Caco-2 (cell line): ENCODE measurements at places on chromosomes 16 and 17. TPM values are rescaled to one million over a fixed set of nuclear protein-coding genes. Genes with fewer than 3 reads are reported as not detected.

DNA sequence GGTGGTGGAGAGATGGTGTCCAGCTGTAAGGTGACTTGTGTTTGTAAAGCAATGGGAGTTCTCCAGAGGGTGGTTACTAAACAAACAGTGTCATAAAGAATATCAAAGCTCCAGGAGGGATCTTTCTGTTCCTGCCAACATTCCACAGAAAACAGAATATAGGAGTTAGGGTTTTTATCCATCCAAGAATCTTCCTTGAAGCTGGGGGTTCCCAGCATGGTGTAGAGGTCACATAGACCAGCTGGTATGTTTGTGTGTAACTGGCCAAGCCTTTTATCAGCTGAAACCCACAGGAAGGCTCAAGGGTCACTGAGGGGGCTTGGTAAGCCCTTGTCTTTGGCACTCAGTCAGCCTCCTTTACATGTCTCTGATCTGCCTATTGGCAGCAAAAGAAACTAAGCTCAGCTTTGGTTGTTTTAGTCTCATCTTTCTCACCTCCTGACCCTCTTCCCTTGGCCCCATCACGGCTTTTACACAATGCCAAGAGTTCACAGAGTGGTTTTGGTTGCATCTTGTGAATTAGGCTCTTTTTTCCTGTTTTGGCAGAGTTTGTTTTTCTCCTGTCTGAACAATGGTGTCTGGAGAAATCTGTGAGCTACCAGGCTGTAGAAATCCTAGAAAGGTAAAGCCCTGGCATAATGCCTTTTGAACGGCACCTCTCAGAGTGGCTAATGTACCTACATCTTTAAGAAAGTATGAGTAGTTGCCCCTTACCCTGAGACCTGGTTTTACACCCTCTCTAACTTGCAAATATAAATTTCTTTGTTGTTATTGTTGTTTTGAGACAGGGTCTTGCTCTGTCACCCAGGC is 4.6 kb downstream of the CNTD1 start:
- no peaks in the 10 kb centered on the region for H3K36me3 ChIP-seq
- no peak overlapping the region for H3K4me3 ChIP-seq
- peaks cover 24% of the 10 kb centered on the region for H3K4me1 ChIP-seq
- H3K27me3 ChIP-seq = no peaks in the 10 kb centered on the region
- DNase-seq = no peak

- peak overlapping the region; percentile 65 for H3K4me3 ChIP-seq
- no peaks in the 10 kb centered on the region for H3K27me3 ChIP-seq
- peaks cover 3% of the 10 kb centered on the region; the same call in 1 of the 2 replicates for H3K4me1 ChIP-seq
- H3K27ac ChIP-seq = no peak overlapping the region
- no peak for DNase-seq
Measured at GRCh38 chr16:727291-727977, 528 bp downstream of the HAGHL start.

GRCh38 chr16:46763147-46763546 is 15.0 kb upstream of the MYLK3 start:
- no peak for DNase-seq
- no peaks in the 10 kb centered on the region for H3K4me1 ChIP-seq
- H3K4me3 ChIP-seq = no peak overlapping the region

- H3K4me1 ChIP-seq = peaks cover 44% of the 10 kb centered on the region
- no peak overlapping the region for H3K4me3 ChIP-seq
- no peaks in the 10 kb centered on the region for H3K36me3 ChIP-seq
- no peaks in the 10 kb centered on the region for H3K27me3 ChIP-seq
- H3K27ac ChIP-seq = no peak overlapping the region
Measured at GRCh38 chr17:19720631-19721426, 4.4 kb upstream of the SLC47A2 start.

DNA sequence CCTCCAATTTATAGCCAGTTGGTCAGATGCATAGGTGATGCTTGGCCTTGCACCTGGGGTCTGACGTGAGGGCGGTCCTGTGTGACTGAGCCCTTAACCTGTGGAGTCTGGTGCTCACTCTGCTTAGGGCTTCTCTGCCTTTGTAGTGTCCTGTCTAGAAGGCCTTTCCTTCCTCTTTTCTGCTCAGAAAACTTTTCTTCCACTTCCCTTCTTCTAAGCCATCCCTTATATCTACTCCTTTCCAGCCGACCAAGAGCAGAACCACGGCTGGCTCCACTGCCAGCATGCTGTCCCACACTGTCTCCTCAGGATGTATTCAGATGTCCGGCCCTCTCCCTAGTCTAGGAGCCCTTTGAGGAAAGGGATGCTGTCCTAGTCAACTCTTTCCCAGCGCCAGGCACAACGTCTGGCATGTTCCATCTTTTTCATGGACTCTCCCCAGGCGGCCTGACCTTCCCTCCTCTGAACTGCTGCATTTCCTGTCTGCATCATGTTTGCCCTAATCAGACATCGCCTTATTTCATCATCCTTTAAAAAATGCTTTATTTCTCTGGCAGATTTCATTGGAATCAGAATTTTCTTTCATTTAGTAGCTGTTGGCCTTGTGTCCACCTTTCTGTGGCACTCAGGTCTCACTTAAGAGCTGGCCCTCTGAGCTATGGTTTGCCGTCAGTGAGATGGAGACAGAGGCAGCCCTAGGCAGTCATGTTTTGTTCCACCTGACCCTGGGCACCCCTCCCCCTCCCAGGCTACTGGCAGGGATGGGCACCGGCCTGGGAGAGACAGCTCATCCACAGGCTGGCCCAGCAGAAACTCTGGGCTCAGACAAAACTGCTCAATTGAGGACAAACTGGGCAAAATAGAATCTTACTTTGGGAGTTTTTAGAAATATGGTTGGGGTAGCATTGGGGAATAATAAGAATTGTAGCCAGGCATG is 15.5 kb upstream of the BRCA1 start:
- no peaks in the 10 kb centered on the region for H3K27me3 ChIP-seq
- no peaks in the 10 kb centered on the region; the same call in 1 of the 2 replicates for H3K36me3 ChIP-seq
- no peak overlapping the region for H3K4me3 ChIP-seq
- no peak overlapping the region for H3K27ac ChIP-seq

DNA sequence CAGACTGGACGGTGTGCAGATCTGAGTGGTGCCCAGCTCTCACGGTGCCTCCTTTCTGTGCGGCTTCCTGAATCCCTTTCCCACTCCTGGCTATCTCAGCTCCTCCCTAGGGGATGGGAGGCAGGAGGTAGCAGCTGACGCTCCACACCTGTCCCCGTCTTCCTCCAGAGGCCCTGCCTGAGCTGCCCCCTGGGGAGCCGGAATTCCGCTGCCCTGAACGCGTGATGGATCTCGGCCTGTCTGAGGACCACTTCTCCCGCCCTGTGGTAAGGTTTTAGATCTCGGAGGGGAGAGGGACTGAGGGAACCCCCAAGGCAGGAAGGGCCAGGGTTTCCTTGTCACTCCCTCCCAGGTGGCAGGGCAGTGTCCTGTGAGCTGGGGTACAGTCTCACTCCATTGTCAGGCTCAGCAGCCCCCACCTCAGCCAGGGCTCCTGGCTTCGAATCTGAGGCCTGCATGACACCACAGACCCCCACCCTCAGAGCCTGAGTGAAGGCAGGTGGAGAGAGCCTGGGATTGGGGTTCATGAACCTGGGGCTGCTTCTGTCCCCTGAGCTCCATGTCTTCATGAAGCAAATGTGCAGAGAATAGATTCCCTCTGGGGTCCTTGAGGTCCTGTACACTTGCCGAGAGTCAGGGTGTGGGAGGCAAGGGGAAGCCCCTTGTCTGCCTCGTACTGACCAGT is 6.6 kb downstream of the DEF8 start:
- H3K4me1 ChIP-seq = no peaks in the 10 kb centered on the region
- H3K27me3 ChIP-seq = no peaks in the 10 kb centered on the region
- peaks cover 1% of the 10 kb centered on the region; the same call in 1 of the 2 replicates for H3K36me3 ChIP-seq
- no peak for DNase-seq
- no peak overlapping the region for H3K27ac ChIP-seq

GRCh38 chr17:35164716-35165115 is 17.1 kb downstream of the UNC45B start:
- no peaks in the 10 kb centered on the region; the same call in 1 of the 2 replicates for H3K27me3 ChIP-seq
- 0 out of 2 replicates have a peak, but pooled peaks cover 4% of the 10 kb centered on the region for H3K4me1 ChIP-seq
- DNase-seq = no peak
- H3K4me3 ChIP-seq = no peak overlapping the region

GRCh38 chr17:57486882-57487301 is 230.6 kb downstream of the MSI2 start:
- DNase-seq = no peak
- H3K36me3 ChIP-seq = no peaks in the 10 kb centered on the region
- no peak overlapping the region for H3K27ac ChIP-seq
- H3K4me3 ChIP-seq = no peak overlapping the region
- peaks cover 7% of the 10 kb centered on the region; the same call in 1 of the 2 replicates for H3K4me1 ChIP-seq

DNA sequence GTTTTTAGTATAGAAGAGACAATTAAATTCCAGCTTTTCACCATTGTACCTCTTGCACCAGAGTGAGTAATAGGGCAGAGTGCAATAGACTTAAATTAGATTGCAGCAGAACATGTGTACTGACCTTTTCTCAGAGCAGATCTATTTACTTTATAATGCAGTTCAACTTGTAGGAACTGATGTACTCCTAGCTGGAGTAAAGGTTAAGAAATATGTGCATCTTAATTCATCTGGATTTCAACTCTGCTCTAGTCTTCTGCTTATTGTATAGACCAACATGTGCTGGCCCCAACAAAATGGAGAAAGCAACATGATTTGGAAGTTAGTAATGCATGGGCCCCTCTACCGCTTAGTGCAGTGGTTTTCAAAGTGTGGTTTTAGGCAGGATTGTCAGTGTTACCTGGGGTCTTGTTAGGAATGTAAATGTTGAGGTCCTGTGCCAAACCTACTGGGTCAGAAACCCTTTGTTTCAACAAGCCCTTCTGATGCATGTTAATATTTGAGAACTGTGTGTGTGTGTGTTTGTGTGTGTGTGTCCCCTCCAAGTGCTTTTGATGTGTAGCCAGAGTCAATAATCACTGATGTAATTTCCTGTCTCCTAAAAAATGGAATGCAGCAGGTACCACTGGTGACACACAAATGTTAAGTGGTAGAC is 138.6 kb downstream of the TOX3 start:
- H3K36me3 ChIP-seq = no peaks in the 10 kb centered on the region
- no peak for DNase-seq
- H3K4me1 ChIP-seq = no peaks in the 10 kb centered on the region
- no peak overlapping the region for H3K27ac ChIP-seq

- DNase-seq = no peak
- H3K27me3 ChIP-seq = no peaks in the 10 kb centered on the region
- H3K4me1 ChIP-seq = peaks cover 15% of the 10 kb centered on the region
- H3K27ac ChIP-seq = no peak within 1 kb of the TSS
- H3K4me3 ChIP-seq = no peak within 1 kb of the TSS
- no peaks in the 10 kb centered on the region for H3K36me3 ChIP-seq
Measured at GRCh38 chr17:76537578-76538280, at the start of gene CYGB. Gene CYGB, minus strand, starts transcription at chr17:76537709. Its CDS starts 167 bp downstream, at chr17:76537542.

DNA sequence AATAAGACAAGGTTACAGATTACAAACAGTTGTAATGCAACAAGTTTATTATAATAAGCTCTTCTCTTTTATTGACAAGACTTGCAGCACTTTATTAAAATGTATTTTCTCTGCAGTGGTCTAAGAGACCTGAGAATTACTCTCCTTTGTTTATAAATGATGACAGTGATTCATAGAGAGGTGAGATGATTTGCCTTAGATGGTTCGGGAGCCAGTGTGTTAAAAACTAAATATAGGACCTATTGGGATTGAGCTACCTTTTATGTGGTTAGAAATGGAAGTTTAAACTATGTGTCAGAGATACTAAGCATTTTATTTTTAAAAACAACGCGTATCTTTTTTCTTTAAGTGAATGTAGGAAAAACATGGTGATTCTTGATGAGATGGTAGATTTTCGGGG is 2.9 kb upstream of the KRTAP3-3 start:
- peaks cover 6% of the 10 kb centered on the region; the same call in 1 of the 2 replicates for H3K4me1 ChIP-seq
- H3K4me3 ChIP-seq = no peak overlapping the region
- H3K27me3 ChIP-seq = no peaks in the 10 kb centered on the region
- no peak overlapping the region for H3K27ac ChIP-seq
- no peaks in the 10 kb centered on the region for H3K36me3 ChIP-seq

DNA sequence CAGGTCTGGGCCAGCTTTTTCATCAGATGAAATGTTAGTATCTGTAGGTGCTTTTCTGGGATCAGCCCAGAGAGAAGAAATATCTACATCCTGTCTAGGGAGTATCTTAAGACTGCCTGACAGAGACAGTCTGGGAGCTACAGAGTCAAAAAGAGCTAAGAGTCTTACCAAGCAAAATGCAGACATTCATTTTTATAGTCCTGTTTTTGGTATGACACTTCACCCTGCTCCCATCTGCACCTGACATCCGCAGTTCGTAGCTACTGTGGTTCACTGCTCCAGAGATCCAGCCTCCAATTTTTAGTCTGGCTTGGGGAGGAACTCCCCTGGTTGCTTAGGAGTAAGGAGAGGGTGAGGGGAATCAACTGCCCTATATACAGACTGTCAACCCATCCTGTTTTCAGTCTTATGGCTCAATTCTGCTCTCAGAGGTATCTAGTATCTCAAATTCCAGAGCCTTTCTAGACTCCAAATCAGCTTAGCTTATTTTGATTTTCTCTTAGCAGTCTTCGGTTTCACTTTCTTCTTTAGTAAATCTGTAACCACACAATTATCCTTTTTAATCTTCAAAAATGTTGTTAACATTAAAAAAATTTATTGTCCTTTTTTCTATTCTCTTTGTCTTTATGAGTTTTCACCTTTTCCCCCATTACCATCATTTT is 97.8 kb downstream of the TMEM100 start:
- no peaks in the 10 kb centered on the region; the same call in 1 of the 2 replicates for H3K27me3 ChIP-seq
- no peak overlapping the region for H3K27ac ChIP-seq
- H3K4me1 ChIP-seq = no peaks in the 10 kb centered on the region

DNA sequence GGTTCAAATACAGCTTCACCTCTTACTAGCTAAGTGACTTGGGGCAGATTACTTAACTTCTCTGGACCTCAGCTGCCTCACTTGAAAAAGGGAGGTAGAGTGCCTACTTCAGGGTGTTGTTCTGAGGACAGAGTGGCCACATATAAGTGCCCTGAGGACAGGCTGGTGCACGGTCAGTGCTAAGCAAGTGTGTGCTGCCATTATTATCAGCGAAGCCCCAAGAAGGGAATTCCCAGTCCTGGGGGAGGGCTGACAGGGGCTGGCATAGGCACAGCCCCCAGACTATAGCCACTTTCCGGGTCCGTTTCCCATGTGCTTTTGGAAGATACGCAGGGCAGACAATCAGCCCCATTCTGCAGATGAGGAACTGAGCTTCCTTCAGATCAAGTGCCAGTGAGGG is 2.5 kb downstream of the ZBTB4 start:
- no peak for DNase-seq
- peaks cover 23% of the 10 kb centered on the region for H3K4me1 ChIP-seq
- H3K27me3 ChIP-seq = no peaks in the 10 kb centered on the region
- H3K36me3 ChIP-seq = no peaks in the 10 kb centered on the region
- H3K4me3 ChIP-seq = no peak overlapping the region
- H3K27ac ChIP-seq = peak overlapping the region; percentile 66

The CD300A gene
- total RNA-seq = not detected in 2 replicates

The KRT13 gene
- total RNA-seq = 0.35 TPM in 1 of 2 replicates, not detected in the other

The VAT1L gene
- not detected in 2 replicates for total RNA-seq

The SLC52A1 gene
- total RNA-seq = not detected in 2 replicates
